ENCODE measurements at places on chromosomes 2 and 18.

- DNase-seq = no peak
Measured at GRCh38 chr18:55420665-55421307, 167.2 kb downstream of the TCF4 start.

DNA sequence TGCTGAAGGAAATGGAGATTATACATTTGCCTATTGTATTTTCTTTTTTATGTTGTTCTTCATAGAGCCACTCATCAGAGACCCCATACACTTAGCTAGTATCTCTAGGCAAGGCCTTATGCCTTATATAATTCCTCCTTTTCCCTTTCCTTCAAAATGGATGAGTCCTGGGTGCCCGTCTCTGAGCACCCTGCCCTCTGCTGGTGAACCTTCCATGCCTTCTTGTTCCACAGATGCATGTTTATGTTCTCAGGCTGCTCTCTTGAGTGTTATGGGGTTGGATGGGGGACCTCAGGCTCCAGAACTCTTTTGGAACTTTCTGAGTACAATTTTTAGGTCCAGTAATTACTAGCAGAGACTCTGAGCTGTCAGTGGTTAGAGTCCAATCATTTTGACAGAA, 368.6 kb upstream of the SPRED2 start:
- DNase-seq = no peak

DNA sequence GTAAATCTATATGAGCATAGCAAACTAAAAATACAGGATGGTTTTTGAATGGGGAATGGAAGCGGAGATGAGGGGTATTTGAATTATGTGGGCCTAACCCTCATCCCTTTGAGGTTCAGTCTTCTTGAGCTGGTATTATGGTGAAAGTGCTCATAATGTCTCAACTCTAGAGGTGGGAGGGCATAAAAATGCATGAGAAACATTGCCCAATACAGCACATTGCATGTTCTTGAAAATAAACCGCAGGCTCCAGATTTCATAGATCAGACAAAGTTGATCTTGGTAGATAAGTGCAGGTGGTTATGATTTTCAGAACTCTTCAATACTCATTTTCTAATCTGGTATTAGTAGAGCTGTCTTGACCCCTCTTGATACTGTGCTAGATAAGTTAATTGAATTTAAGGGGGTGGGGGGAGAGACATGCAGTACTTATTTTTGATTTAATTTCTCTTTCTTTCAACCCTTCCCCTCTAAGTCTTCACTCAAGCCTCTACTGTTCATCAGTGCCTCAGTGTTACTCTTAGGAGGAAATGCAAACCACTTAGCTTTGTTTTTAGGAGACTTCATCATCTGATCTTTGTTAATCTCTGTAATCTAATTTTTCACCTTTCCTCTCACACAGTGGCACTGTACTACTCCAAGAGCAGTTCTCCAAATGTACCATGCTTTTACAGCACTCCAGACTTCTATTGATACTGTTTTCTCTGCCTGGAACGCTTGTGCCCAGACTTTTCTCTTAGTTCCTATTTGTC, 22.2 kb downstream of the XRCC5 start:
- no peak for DNase-seq

DNA sequence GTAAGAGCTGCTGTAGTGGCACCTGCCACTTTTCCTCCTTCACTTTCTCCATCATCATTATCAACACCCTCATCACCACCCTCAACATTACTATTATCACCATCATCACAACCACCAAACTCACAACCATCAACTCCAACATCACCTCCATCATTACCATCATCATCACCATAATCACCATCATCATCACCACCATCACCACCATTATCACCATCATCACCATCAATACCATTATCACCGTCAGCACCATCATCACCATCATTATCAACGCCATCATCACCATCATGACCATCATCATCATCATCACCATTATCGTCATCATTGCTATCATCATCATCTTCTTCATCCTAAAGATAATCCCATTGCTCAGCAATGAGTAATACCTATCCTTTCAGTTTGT, 255.8 kb downstream of the CYRIA start:
- no peak for DNase-seq

DNA sequence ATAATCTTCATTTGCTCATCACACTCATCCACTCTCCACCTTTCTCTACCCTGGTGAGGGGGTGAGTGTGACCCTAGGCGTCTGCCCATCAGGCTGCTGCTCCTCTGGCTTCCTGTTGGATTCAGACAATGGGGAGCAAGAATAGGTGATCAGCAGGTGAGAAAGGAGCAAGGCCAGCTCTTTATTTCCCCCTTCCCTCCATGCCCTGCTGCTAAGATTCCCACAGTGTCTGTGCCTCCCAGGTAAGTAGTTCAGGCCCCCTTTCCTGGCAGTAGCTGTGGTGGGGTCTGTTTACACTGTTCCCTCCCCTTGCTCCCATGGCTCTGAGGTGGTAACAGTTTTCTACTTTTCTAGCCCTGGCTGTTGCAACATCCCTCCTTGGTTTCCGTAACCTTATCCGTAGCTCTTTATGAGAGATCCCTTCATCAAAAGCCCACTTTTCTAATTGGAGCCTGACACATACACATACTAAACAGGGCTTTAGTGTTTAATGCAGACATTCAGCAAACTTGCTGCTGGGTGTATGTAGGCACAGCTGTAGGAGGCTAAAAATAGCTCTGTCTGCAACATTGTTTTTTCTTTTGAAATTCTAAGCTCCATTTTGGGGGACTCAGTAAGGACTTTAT, 27.5 kb downstream of the MAP2 start:
- DNase-seq = no peak

GRCh38 chr2:239151201-239152131, 249.4 kb downstream of the HDAC4 start:
- DNase-seq = peak; percentile 46

DNA sequence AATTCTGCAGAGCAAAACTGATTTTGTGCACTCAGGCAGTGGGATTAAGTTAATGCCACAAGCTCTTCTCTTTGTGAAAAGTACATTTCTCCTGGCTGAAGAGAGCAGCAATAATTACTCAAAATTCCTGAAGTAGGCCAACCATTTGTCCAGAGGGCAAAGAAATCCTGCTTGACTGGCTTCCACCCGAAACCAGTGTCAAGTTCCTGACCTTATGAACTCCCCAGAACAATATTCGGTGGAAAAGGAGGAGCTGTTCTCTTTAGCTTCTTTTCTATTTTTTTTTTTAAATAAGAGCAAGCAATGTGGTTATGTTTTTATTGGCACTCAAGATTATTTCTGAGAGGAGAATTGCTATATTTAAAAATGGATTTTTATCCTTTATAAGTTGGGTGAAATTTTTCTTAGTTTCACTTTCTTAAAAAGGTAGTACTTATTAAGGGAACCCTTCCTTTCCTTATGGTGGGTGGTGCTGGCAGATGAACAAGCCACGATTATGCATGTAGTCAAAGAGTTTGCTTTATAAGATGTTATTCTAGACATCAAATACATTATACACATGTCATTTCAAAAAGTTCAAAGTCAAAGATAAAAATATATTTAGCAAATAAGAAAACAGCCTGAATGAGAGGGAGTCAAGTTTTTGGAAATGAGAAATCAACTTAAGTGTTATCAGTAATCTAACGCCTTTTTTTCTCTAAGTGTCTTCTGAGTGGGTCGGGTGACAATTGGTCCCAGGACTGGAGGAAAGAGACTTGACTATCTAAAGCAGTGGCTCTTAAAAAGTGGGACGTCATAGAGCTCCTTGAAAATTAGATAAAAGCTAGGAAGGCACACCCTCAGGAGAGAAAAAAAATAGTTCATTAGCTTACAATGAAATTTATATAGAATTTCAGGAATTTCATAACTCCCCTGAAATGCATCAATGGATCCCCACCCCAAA, 194.5 kb downstream of the IKZF2 start:
- DNase-seq = no peak

DNA sequence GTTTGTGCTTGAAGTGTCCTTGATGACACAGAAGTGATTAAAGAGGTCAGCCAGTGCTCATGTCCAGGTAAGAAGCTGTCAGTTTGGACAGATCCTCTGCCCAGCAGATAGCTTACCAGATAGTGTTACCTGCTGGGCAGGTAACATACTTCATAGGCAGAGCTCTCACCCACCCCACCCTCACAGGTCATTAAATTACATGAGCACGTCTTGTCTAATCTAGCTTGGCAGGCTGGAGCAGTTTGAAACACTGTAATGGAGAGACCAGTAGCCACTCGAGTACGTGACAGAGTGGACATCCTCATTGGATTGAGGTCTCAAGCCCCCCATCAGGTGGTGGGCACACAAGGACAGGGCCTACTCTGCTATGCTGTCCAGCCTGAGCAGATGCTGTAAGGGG, 27.1 kb downstream of the TTC32 start:
- DNase-seq = no peak

DNA sequence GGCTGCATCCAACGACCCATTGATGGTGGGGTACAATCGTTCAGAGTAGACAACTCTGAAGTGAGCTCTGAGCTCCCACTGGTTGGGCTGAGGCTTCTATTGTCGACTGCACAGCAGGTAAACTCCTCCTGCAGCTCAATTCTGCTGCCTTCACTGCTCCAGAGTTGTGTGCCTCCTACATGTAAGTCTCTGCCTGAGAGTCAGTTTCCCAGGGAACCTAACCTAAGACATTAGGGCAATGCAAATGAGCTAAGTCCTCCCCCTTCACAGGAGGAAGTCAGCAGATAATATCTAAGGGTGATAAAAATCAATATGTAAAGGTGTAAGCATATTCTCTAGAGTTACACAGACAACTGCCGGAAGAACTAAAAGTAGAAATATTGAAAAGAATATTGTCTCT, 22.5 kb upstream of the ACYP2 start:
- no peak for DNase-seq

DNA sequence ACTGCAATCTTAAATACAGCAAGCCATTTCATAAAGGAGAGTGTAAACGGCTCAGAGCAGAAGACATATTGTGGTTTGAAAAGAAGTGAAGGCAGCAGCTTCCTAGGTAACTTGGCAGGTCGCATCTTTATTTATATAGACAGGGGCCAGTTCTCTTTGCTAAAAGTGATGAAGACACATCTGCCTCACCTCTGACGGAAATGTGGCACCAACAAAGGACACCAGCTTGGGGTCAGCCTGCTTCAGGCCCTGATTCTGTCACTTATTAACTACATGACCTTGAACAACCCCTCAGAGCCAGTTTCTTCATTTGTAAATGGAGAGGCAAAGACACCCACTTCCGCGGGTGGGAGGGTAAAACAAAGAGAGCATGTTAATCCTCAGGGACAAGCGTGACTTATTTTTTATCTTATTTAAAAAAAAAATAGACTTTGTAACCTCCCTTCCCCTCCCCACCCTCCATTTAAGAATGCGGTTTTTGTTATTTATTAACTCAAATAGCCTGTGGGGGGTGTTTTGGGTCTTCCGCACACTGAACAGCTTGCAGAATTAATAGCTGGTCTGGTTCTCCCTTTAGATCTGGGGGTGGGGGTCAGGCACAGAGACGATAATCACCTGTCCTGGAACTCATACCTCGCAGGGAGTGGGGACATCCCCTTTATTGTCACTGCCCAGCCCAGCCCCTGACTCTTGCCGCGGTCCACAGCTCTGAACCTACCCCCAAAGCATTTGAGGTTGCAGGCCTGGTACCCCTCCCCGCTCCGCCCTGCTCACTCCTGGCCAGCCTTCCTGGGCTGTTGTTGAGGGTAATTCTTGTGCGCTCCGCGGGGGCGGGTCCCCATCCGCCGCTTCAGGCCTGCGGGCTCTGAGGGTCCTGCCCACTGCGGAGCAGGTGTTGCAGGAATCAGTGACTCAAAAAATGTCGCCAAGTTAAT, 64.2 kb upstream of the TMEM17 start:
- DNase-seq = peak; percentile 84

DNA sequence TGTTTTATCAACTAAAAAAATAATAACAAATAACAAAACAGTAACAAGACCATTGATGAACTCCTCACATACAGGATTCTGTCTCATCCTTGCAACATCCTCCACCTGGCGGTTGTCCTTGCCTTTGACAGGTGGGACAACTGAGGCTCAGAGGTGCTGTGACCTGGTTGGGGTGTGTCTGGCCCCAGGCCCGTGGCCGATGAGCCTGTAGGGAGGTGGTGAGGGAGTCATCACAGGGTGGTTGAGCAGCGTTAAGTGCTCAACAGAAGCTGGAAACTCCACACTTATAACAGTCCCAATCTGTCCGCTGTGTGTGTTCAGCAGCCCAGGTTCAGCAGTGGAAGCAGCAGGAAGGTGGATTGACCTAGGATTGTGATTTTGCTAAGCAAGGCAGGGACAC, 131.6 kb upstream of the RAB12 start:
- DNase-seq = no peak

Measured in right lobe of liver (tissue), 6 donors.